ENCODE measurements at places on chromosomes 12 and 14. TPM values are rescaled to one million over a fixed set of nuclear protein-coding genes. Genes with fewer than 3 reads are reported as not detected.

DNA sequence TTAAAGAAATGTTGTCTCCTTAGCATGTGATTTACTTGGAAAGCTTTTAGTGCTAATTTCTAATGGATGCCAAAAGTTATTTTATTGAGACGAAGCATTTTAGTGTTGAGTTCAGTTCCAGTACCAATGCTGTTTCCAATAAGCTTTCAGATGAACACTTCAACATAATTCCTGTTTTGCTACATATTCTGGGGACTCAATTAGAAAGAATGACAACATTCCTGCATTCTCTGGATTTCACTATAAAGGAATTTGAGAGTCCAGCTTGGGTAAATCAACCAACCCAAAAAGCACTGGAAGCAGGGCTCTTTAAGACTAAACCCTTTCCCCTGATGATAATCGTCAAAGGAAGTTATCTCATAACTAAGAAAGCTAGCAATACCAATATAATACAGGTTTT, 353.0 kb upstream of the TMTC1 start:
- DNase-seq, result no peak

DNA sequence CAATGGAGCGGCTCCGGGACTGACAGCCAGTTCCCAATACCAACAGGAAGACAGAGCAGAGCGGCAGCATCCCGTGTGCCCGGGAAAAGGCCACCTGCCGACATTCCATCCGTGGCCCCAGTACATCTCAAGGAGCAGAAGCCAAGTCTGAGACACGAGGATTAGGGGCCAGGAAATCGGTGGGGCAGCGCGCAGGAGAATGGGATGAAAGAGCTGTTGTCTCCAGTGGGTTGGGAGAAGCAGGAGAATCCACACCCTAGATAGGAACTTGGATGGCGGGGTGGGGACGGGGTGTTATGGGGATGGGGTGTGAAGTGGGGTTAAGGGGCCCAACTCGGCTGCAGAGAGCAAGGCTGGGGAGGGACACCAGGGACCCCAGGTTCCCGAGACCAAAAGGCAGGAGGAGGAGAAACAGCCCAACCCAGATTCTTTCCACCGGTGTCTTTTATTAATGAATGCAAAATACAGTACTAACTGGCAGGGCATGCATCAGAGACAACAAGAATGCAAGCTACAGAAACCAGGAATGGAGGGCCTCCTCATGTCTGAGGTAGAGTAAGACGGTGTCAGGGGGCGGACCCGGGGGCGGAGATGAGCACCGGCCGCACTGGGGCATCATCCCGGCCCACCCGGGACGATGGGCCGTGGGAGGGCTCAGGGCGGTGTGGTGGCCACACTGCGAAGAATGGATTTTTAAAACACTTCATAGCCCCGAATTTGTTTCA, 50.3 kb downstream of the BEGAIN start:
- no peak for DNase-seq

GRCh38 chr12:32533971-32534590, 134.7 kb downstream of the FGD4 start:
- no peak for DNase-seq

GRCh38 chr12:119998471-119999245, 9.6 kb downstream of the BICDL1 start:
- DNase-seq, result no peak

GRCh38 chr12:64625243-64626077, 15.2 kb downstream of the RASSF3 start:
- DNase-seq, result peak; percentile 21

DNA sequence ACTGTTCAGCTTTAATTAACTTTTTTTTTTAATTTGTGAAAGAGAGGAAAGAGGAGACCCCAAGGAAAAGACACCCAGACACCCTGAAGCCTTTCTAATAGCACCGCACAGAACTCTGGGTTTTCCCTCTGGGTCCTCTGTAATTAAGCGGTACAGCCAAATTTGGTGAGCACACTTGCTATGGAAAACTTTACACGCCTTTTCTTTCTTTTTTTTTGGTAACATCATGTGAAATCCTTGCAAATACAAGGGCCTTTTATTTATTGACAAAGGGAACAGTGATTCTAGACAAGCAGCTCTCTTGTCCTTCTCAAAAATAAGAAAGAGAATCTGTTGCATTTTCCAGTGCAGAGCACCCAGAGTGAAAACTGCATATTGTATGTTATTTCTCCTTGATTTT, 44.4 kb upstream of the CPM start:
- no peak for DNase-seq

GRCh38 chr12:25623816-25624215, 70.7 kb upstream of the LMNTD1 start:
- DNase-seq, result no peak

TCL1B gene
- not detected for total RNA-seq

NPFF gene
- not detected for total RNA-seq

TAS2R19 gene
- 0.89 TPM for total RNA-seq

NGB gene
- not detected for total RNA-seq

HCAR2 gene
- total RNA-seq, result not detected

GLI1 gene
- total RNA-seq, result 0.62 TPM
